Gastrocnemius medialis (tissue), 4 donors: ENCODE measurements at places on chromosomes 13 and 19. TPM values are rescaled to one million over a fixed set of nuclear protein-coding genes. Genes with fewer than 3 reads are reported as not detected.

IZUMO2 gene
- total RNA-seq = not detected

SIGLEC14 gene
- 0.98 TPM for total RNA-seq

CLDN10 gene
- total RNA-seq = not detected

IL4I1 gene
- 0.15 TPM for total RNA-seq

ZNF575 gene
- not detected for total RNA-seq

TSKS gene
- not detected for total RNA-seq

CAMSAP3 gene
- total RNA-seq = not detected

LYPD3 gene
- not detected for total RNA-seq

TMTC4 gene
- total RNA-seq = 6.5 TPM

LTBP4 gene
- total RNA-seq = 36.5 TPM

CACNG6 gene
- 25.7 TPM for total RNA-seq

FPR1 gene
- total RNA-seq = 6.1 TPM

KISS1R gene
- not detected for total RNA-seq

RNF225 gene
- total RNA-seq = not detected

NLRP7 gene
- not detected for total RNA-seq

KLK4 gene
- total RNA-seq = not detected
